COR-L47 (cell line): ENCODE measurements at places on chromosomes 1 and 21.

DNA sequence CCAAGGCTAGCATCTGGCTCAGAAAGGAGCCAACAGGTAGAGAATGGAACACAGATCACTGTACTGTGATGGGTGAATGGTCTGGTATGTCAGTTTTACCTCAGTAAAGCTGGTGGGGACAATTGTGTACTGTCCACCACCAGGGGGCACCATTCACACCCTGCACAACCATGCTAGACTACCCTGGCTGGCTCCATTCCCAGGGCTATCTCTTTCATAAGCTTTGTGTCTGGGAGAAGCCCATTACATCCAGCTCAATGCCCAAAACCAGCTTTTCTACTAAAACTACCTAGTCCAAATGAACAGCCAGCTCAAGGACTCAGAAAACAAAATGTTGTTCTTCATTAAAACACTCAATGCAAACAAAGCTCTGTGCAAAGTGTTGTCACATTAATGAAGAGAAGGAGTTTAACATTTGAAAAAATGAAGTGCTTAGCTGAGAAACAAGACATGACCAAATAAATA lies 62.0 kb upstream of the RASAL2 start:
- peak; percentile 85 for DNase-seq

- no peak for DNase-seq
Observed at GRCh38 chr21:38037416-38037815, 121.2 kb upstream of the KCNJ6 start.

GRCh38 chr1:61056573-61057439 lies 25.6 kb upstream of the NFIA start:
- peak; percentile 47 for DNase-seq

DNA sequence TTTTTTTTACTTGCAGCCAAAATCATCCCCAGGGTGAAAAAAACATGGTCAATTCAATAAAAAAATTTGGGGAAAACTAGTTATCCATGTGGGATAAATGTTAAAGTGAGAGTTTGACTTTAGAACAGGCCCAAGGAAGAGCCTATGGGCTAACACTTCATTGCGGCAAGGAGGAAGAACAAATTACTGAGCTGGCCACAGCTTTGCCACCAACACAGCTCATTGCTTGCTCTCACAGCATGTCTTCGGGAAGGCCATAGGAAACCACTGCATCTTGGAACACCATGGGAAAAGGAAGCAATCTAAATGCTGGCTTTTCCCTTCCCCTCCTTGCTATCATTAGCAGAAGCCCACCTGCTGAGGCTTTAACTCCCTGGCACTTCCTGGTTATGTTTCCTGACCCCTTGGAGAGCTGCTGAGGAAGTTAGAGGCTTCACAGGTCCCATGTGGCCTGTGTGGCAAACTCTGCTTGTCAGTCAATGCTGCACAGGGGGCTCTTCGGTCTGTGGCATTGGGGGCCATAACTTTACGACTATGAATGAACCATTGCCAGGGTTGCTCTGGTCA lies 86.0 kb downstream of the SLC25A24 start:
- DNase-seq = peak; percentile 8

GRCh38 chr1:28058971-28059878 lies 29.2 kb downstream of the EYA3 start:
- DNase-seq = no peak
